Caudate nucleus (tissue), 63 donors: ENCODE measurements at places on chromosomes 3 and 15.

DNA sequence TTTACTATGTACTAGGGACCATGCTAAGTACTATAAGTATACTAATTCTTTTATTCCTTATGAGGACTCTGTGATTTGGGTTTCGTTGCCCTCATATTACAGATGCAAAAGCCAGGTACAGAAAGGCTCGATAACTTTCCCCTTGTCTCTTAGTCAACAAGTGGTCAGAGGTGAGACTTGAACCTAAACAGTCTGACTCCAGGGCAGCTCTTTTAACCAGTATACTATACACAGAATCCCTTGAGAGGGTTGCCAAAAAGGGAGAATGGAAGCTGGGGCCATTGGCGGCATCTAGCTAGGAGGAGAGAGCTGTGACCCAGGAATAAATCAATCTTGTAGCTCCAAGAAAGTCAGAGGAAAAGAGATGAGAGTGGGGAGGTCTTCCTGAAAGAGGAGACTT lies 92.4 kb downstream of the TOP2B start:
- DNase-seq = no peak

GRCh38 chr3:141764986-141765385 lies 1.8 kb downstream of the GRK7 start:
- DNase-seq = no peak

DNA sequence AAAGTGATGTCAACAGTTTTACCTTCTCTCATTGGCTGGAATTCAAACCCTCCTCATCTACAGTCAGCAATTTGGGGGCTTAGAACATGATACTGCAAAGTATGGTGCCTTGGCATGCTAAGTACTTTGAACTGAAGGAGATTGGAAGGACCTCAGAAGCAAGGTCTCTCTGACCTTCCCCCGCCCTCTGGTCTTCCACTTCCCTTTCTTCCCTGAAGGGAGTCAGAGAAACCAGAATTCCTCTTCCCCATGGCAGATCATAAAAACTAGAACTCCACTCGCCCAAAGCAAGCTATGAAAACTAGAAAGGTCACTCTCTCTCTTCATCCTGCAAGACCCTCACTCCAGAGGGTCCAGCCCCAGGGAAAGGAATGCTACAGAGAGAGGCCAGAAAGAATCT lies 64.2 kb downstream of the CD200R1L start:
- DNase-seq = no peak

- no peak for DNase-seq
These were observed 87.5 kb downstream of the GAP43 start for GRCh38 chr3:115710799-115711198.
